ENCODE measurements at places on chromosomes 1 and 21.

DNA sequence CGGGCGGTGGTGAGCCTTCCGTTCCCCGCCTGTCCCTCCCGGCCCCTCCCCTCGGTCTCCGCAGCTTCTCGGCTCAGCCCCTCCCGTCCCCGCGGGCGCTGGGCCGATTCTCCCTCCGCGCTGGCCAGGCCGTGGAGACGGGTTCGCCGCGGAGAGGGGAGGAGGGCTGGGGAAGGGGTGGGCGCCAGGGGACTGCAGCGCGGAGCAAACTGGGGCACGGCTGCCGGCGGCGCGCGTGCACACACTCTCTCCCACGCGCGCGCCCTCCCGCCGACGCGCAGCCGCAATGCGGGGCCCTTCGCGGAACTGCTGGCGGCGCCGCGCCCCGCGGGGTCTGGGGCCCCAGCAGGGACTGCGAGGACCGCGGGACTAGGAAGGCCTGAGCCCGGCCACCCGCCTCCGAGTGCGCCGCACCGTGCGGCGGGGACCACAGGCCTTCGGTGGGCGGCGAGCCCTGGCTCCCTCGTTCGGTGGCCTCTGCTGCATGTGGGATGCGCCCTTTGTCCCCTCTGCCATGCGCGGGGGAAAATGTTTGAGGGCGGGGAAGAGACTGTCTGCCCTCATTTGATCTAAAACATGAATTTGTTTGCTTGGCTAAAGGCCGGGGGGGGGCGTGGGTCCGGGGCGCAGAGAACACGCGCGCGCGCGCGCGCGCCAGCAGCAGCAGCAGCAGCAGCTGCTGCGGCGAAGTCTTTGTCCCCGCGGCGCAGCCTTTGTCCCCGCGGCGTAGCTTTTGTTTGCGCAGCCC lies 90.7 kb upstream of the VAMP3 start:
- peak; percentile 87 for DNase-seq

DNA sequence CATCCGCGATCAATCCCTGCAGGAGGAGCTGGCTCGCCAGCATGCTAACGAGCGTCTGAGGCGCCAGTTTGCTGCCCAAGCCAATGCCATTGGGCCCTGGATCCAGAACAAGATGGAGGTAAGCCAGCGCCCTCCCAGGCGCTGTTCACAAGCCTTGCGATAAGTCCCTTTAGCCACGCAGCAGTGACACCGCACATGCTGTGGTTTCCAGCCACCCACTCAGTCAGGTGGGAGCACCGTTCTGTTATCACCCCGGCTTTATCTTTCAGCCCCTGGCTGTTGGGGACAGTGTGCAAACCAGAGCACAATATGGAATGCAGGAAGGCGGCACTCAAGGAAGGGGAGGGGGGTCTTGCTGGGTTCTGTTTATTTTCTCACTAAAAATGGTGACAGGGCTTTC lies 41.1 kb upstream of the MTR start:
- DNase-seq: no peak

DNA sequence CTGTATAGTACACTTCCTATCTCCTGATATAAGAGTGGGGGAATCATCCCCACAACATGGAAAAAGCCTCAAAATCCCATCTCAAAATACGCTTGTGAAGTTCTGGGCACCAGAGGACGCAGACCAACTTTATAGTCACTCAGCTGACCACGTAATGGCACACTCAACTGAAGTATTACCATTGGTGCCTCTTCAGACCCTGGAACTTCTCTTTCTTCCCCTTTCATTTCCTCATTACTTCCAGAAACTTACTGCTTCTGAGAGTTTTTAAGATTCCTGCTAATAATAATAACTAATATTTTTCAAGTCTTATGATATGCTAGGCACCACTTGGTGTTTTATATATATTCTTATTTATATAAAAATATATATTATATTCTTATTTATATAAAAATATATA lies 202.6 kb downstream of the PTPRC start:
- no peak for DNase-seq

DNA sequence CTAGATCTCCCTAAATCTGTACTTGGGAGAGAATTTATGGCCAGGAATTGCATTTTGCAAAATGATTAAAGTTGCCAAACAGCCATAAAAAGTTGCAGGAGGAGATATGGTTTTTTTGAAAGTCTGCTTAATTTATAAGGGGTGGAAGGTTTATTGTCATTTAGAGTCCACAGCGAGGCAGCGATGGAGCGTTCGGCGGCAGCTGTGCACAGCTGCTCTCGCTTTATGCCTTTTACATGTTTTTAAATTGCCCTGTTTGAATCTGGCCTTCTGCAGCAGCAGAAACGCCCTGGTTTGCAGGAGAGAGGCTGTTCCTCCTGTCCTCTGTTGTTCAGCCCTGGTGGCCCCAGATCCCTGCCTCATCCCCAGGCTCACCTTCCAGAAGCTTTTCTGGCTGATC lies 144.9 kb upstream of the POU3F1 start:
- DNase-seq: no peak

GRCh38 chr1:234942879-234943506 lies 185.6 kb downstream of the TOMM20 start:
- no peak for DNase-seq

- DNase-seq: no peak
Measured at GRCh38 chr1:41866285-41866684, 52.4 kb downstream of the HIVEP3 start.

DNA sequence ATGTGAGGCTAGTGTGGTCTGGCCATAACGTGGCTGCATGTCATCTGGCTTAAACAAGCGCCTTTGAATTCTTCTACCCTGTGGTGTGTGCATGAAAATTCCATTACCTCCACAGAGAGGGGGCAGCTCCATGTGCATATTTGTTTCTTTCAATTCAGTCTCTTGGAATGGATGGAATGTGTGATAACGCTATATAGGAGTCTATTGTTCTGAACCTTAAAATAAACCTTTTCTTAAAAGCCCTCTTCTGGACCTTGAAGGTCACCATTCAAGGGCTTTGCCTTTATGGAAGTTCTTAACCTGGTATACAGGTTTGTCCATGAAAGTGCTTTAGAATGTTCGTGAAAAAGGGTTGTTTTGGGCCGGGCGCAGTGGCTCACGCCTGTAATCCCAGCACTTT lies 118.2 kb upstream of the ADGRL2 start:
- DNase-seq: no peak

- peak; percentile 82 for DNase-seq
Measured at GRCh38 chr1:19651141-19651737, 7.1 kb downstream of the NBL1 start.

- no peak for DNase-seq
Measured at GRCh38 chr1:191582169-191582568, 576.1 kb upstream of the RGS18 start.

GRCh38 chr1:51605961-51606723 lies 10.8 kb upstream of the OSBPL9 start:
- no peak for DNase-seq

DNA sequence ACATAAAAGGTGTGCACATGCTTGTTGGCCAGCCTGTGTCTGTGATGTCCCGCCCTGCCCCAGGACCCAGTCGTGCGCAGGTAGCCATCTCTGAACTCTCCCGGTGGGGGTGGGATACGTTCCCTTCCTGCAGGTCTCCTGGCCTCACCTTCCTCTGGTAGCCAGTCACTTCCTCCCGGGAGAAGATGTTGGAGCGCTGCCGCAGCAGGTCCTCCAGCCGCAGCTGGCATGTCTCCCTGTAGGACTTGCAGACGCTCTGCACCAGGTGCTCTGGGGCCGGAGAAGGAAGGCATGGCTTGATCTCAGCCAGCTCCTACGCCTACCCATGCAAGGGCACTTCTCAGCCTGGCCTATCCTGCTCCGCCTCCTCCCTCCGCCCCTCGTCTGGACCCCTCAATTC lies 9.2 kb upstream of the LINGO4 start:
- DNase-seq: no peak

GRCh38 chr21:18007121-18007520 lies 188.0 kb upstream of the C21orf91 start:
- DNase-seq: no peak

DNA sequence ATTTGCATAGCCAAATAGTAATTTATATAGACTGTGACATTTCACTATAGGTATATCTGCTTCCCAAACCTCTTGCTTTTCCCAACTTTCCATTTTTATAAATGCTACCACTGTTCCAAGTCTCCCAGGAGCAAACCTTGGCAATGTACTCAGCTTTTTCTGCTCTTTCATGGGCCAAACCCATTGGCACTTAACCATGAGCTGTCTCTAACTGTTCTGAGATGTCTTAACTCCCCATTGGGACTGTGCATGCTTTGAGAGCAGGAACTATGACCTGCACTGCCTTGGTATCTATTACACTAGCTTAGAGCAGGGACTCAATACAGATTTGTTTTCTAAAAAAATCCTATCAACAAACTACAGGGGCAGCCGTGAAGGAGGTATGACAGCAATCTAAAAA lies 22.5 kb upstream of the KHDRBS1 start:
- no peak for DNase-seq

DNA sequence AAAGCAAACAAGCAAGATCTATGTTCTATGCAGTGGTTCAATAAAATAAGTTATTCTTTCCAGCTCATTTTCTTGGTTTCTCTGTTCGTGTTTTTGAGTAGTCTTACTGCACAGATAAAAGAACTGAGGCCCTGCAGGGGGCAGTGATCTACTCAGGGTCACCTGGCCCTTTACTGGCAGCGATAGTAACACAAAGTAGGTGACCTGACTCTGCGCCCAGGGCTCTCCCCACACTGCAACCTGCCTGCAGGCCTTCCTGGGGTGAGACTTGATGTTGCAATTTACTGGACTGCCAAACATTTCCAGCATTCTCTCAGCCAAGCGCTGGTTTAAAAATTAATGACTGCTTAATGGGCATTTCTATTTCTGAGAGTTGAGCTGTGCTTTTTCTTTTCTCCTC lies 110.3 kb downstream of the HUNK start:
- DNase-seq: no peak

DNA sequence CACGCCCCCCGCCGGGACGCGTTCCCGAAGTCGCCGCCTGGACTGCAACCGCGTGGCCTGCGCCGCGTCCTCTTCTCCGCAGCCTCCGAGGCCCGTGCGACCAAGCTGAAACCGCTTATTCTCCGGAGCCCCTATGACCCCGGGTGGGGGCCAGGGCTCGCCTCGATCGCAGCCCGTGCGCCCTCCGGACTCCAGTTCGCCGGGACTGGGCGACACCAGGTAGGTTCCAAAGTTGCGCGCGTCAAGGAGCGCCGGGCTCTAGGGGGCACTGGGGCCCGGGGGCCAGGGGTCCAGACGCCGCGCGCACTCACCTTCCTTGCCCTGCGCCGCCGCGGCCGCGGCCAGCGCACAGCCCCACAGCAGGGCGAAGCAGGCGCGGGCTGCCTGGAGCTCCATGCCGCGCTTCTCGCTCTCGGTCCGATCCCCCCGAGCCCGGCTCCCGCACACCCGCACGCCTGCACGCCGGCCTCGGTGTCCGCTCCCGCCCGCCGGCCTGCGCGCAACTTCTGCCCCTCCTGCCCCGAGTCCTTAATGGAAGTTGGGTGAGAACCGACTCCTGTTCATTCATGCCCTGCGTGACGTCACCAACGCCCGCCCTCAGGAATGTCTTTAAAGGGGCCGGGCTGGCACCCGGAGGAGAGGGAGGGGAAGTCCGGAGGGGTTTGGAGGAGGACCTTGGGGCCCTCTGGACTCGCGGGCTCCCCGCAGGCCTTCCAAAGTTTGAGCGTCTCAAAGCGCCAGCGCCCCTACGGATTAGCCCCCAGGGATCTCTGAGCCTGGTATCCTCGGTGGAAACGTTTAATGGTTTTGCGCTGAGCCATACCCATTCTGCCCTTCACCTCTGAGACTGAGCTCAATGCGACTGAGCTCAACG lies at the start of gene EPHA2:
Gene EPHA2 (minus strand): TSS at position 533 of the 874 bp plus-strand sequence. CDS start 137 bp downstream, at position 396.
- peak; percentile 81 for DNase-seq

- no peak for DNase-seq
Measured at GRCh38 chr1:89942825-89943658, 51.9 kb upstream of the ZNF326 start.

GRCh38 chr1:206468571-206468970 lies 1.7 kb upstream of the IKBKE start:
- DNase-seq: no peak

DNA sequence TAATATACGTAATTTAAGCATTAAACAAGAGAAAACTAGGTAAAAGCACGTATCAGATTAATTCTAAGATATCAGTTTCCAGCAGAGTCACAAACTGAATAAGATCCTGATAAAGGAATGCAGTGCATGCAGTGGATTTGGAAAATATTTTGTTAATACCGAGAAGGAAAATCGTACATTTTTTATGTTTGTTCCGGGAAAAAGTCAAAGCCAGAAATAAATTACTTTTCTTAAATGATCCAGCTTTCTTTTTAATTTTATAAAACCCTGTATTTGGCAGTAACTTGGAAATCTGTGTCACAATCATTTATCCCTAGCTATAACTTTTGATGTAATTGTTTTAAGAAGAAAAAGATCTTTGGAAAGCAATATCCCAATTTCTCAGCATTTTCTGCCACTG lies 955 bp downstream of the PALMD start:
- no peak for DNase-seq

DNA sequence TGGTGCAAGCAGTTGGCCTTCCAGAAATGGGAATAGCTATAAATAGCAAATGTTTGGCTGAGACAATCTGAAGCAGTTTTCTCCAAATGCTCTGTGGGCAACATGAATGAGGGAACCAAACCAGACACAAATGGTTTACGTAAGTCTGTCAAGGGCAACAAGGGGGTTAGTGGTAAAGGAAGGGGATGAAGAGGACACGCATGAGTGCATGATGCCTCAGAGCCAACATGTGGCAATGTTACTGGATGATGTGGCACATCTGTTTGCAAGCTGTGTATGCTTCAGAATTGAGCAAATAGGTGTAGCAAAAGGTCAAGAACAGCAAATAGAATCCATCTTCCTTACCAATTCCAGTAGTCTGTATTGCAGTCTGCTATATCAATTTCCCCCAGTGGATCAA lies 76.3 kb upstream of the LMO4 start:
- DNase-seq: no peak

DNA sequence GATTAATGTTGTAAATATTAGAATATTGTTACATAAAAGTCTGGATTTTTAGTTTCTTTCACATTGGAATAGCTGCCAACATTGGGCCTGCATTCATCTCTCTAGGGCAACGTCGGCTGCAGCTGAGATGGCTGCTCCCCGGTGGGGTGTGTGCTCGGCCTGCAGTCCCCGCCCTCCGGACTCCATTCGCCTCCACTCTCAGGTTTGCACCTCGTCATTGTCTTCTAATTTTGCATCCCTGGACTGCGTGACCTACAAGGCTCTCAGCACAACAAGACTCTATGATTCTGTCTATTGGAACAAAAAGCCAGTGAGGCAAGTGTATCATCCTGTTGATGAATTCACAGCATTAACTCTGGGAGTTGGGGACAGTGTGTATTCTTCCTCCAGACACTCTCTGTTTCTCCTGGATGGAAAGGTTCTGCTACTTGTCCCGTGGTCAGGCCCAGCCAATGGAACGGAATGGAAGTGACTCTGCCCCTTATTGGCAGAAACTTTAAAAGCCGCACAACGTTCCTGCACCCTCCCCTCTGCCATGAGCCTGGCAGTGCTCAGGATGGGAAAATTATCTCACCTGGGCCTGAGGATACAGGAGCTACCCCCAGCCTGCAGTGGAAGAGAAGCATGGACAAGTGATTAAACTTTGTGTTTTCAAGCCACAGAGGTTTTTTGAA lies 105.0 kb upstream of the SAMD11 start:
- DNase-seq: no peak

GRCh38 chr1:5447503-5447960 lies 544.7 kb downstream of the NPHP4 start:
- no peak for DNase-seq

All from frontal cortex (tissue), 4 donors.